ENCODE measurements at places on chromosomes 1 and 21. TPM values are rescaled to one million over a fixed set of nuclear protein-coding genes. Genes with fewer than 3 reads are reported as not detected.

Gene EFCAB7
- total RNA-seq: 2.3 TPM

Gene CD101
- 0.23 TPM for total RNA-seq

Gene PLA2G2F
- total RNA-seq: not detected

Gene PRAMEF9
- total RNA-seq: not detected

Gene TATDN3
- 10.6 TPM for total RNA-seq
